ENCODE measurements at places on chromosomes 1 and 21.

DNA sequence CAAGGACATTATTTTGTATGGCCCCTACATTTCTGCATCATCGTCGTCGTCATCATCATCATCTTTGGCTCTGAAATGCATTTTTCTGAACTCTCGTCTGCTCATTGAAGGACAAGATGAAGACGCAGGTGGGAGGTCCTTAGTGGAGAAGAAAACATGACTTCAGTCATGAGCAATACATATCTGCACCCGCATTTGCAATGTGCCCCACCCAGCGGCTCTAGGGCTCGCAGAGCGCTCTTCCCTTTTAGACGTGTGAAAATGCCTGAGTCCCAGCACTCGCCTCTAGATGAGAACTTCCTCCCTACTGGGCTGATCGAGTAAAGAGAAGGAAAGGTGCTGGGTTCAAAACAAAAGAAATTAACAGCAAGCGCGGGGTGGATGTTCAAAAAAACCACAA lies 10.1 kb downstream of the C1orf174 start:
- DNase-seq: no peak

DNA sequence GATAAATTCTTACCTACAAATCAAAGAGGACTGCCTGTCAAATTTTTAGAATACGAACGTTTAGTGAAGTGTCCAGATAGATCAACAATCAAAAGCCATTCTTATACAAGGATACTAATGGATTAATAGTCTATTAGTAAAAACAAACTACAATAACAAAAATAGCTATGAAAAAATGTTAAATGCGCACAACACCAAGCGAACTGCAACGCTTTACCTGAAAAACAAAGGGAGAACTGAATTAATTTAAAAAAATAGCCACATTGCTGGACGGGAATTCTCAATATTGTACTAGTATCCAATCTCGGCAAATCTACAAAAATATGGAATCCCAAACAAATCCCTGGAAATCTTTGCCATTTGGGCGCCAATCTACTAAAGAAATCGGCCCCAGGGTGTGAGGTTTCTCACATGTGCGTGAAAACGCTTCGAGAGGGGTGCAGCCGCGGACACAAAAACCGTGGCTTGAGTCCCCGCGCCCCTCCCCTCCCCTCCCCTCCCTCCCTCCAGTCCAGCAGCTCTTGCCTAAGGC lies 55.6 kb downstream of the TRAF5 start:
- DNase-seq: no peak

DNA sequence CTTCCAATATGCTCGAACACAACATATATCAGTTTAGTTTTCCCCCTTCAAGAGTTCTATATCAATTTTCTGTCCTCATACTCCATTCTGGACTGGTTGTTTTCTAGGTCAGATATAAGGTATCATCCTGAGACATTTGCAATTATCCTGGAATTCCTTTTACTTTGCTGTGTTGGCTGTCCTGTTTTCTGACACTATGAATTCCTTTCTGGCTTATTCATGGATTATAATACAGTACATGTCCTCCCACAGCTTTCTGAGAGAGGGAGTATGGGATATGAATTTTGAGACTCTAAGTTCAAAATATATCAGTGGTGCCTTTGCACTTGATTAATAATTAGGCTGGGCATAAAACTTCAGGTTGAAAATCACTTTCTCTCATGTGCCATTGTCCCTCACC lies 11.9 kb downstream of the PHTF1 start:
- no peak for DNase-seq

GRCh38 chr1:182520736-182521135 lies 68.3 kb downstream of the RNASEL start:
- DNase-seq: no peak

- peak; percentile 7 for DNase-seq
Measured at GRCh38 chr21:36705679-36706481, 7.0 kb downstream of the SIM2 start.

GRCh38 chr1:46527474-46528296 lies 23.8 kb downstream of the KNCN start:
- peak; percentile 85 for DNase-seq

GRCh38 chr1:52127181-52128180 lies 14.4 kb upstream of the ZFYVE9 start:
- DNase-seq: peak; percentile 4

- DNase-seq: no peak
Measured at GRCh38 chr1:65508051-65508450, 87.6 kb downstream of the LEPR start.

DNA sequence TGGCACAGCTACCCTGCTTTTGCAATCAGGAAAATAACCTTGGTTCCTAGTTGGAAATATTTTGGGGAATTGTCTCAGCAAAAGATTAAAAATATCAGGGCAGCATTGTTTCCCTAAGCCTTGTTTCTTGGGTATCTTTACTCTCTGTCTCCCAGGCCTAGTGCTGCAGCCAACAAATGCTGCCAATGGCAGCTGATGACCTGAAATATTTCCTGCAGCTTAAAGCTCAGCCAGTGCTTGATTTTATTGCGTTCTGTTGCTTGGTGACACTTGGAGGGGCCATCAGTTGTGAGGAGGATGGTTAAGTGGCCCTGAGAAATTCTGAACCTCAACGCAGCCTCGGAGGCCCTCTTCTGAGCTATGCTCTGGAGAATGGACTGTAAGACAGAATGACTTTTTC lies 59.4 kb upstream of the B3GALT5 start:
- no peak for DNase-seq

DNA sequence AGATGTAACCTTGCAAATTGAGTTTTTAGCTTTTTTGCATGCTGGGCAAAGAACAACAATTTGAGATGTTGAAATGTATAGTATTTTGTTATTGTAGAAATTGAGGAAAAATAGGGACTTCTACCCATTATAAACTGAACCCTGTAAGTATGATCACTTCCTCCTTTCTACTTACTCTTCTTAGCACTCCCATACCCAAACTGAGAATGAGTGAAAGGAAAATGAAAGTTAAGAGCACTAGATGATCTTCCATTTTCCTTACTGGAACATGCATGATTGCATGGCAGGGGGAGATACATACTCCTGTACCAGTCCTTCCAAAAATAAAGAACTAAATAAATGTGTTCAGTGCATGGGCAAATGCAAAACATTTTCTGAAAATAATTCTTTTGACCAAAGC lies 107.4 kb upstream of the KIAA1614 start:
- no peak for DNase-seq

GRCh38 chr1:4108758-4109627 lies 208.9 kb upstream of the C1orf174 start:
- no peak for DNase-seq

All from activated T-cell treated with anti-CD3 and anti-CD28 coated beads, Interleukin-2, amount 50 U/mL, for 72 hours (primary cell).